ENCODE measurements at places on chromosomes 11 and 22. TPM values are rescaled to one million over a fixed set of nuclear protein-coding genes. Genes with fewer than 3 reads are reported as not detected.

CRYBB2 gene
- total RNA-seq = not detected

NAP1L4 gene
- total RNA-seq = 92.7 TPM

DNA sequence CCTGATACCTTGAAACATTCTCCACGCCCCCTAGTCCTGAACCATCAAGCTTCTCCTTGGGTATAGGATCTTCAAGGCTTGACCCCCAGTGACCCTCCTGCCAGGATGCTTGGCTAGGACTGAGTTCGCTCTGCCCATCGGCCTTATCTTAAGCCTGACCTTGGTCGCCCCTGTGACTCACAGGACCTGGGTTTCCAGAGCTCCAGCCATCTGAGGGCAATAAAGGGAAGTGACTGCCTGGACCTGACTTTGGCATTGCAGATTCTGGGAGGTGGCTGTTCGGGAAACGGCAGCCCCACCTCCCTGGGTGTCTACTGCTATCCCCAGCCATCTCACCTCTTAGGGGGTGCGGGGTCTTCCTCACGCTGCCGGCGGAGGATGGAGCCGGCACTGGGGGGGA, 15.4 kb downstream of the CARD10 start:
- DNase-seq = peak; percentile 60

DNA sequence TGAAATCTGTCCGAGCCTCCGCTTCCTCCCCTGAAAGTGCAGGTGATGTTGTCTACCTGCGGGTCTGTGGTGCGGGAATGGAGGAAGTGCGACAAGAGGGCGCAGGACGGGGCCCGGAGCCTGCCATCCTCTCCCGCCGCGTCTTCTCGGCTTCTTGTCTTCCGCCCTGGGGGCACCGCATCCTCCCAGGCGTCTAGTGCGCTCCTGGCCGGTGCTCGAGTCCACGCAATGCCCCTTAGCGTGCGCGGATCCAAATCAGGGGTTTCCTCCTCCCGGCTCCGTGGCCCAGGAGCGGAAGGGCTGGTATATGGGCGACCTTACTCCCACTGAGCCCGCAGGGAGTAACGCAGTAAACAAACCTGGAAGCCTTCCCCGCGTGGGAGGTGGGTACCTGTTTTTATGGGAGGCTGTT, 405 bp downstream of the SFI1 start:
- peak; percentile 73 for DNase-seq

GRCh38 chr11:71342951-71343827, 90.8 kb upstream of the SHANK2 start:
- peak; percentile 73 for DNase-seq

- DNase-seq = no peak
Observed at GRCh38 chr11:69707176-69707575, 3.4 kb upstream of the FGF19 start.

- peak; percentile 23 for DNase-seq
Observed at GRCh38 chr11:2549491-2549875, 104.7 kb downstream of the KCNQ1 start.

DNA sequence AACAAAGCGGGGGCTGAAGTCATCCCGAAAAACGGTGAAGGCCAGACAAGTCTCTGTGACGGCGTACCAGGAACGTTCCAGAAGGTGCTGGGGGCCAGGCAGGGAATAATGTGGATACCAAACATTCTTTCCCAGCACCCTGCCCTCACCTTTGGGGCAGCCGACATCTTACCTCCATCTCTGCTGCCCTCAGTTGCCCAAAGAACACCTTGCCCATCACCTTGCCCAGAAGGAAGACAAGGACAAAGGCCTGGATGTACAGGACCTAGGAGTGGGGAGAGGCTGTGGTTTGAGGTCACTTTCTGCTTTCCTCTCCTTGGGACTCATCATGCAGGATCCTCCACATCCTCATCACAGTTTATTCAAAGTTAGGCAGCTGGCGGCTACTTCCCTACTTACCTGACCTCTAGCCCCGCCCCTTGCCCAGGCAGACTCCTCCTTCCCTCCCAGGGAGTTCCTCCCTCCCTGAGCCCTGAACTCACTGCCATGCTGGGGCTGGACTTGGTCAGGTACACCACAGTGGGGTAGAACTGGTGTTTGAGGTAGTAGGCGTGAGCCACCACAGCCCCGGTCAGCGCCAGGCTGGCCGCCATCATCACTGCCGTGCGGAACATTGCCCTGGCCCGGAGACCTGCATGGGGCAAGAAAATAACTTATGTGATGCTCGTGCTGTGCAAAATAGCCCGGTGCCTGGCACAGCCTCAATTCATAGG, 1.2 kb downstream of the SYVN1 start:
- peak; percentile 87 for DNase-seq

- DNase-seq = peak; percentile 89
Observed at GRCh38 chr11:2991452-2992233, 486 bp downstream of the NAP1L4 start.

- no peak for DNase-seq
Observed at GRCh38 chr11:5129457-5129877, 8.7 kb downstream of the OR52A5 start.

DNA sequence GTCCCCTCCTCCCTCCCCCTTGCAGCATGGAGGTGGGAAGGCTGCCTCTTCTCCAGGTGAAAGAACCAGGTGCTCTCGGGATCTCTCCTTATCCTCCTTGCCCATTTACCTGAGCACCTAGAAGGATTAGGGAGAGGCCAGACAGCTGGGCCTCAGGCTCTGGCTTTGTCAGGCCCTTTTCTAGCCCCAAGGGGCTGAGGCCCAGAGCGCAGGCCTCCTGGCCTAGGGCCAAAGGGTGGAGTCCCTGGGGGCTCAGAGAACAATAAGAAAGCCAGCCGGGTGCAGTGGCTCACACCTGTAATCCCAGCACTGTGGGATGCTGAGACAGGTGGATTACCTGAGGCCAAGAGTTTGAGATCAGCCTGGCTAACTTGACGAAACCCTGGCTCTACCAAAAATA, 5.4 kb upstream of the TTLL1 start:
- DNase-seq = no peak

DNA sequence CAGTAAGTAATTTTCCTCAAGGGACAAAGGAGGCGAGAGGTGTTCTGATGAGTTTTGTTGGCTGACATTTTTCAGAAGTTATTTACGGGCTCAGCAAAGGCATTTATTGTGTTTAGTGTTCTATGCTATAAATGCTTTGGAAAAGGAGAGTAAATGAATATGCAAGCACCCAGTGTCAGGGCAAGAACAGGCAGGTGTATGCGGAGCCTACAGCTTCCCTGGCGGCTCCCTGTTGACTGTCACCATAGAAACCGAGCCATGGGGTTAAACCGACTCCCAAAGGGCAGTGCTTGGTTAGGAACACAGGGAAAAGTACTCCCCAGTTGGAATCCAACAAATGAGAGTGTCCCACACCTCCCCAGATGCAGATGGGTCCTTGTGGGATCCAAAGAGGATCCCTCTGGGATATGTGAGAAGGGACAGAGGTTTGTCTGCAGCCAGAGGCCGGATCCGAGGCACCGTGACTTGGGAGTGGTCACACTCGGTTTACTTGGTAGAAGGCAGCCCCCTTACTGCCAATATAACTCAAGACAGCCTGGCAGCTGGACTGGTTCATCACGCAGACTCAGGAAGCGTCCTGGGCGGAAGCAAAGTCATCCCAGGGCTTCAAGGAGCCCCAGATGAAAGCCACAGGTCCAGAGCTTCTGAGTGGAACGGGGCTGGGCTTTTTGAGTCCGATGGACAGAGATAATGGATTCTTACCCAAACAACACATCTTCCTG, 329.7 kb downstream of the CTTN start:
- DNase-seq = peak; percentile 34

DNA sequence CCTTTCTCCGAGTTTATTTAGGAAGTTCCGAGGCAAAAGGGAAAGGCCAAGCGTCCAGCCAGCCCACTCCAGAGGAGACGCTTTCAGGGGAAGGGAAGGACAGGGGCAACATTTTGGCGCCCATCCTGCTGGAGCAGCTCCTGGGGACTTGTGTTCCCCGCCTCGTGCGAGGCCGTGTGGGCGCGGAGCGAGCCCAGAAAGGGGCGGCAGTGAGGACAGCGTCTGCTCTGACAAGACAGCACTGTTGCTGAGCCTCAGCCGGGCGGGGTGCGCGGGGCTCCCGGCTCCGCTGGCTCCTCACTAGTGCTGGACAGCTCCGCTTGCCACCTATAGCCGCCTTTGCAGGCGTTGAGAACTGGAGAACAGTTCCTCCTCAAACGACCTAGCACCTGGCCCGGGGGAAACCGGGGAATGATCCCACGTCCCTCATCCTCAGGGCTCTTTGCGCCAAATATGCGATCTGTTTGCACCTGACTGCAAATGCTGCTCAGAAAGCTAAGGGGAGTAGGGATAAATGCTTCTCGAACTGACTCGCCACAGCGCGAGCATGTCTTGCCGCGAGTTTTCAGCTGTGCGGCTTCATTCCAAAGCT, 722 bp upstream of the GUCY1A2 start:
- peak; percentile 77 for DNase-seq

GRCh38 chr11:63667995-63668795, 3.0 kb downstream of the ATL3 start:
- DNase-seq = no peak

DNA sequence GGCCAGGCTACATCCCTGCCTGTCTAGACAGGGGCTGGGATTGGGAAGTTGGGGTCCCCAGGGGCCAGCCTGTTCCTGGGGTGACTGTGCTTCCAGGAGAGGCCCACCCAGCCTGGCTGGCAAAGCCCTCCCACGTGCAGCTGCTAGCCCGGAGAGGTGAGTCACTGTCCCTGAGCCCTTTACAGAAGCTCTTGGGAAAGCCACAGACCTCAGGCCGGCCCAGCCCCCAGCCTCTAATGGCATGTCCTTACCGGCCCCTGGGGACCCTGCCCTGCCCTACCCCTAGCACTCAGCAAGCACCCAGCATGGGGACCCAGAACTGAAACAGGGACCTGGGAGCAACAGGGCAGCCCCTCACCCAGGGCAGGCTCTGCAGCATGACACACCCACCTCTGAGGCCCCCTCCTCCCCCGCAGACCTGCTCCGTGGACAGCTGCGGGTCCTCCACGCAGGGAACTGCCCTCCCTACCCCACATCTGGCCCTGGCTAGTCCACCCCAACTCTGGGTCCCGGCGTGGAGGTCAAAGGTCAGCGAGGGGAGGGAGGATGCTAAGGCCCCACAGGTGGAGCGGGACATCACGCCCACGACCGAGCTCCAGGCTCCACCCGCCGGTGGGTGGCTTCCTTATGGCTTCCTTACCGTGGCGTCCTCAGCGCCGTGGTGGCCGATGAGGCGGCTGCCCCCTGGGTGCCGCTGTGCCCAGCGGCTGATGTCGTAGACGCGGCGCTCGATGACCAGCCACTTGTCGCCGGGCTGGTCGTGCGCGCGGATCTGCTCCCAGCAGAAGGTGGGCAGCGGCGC, 615 bp downstream of the FADS3 start:
- DNase-seq = peak; percentile 78

DNA sequence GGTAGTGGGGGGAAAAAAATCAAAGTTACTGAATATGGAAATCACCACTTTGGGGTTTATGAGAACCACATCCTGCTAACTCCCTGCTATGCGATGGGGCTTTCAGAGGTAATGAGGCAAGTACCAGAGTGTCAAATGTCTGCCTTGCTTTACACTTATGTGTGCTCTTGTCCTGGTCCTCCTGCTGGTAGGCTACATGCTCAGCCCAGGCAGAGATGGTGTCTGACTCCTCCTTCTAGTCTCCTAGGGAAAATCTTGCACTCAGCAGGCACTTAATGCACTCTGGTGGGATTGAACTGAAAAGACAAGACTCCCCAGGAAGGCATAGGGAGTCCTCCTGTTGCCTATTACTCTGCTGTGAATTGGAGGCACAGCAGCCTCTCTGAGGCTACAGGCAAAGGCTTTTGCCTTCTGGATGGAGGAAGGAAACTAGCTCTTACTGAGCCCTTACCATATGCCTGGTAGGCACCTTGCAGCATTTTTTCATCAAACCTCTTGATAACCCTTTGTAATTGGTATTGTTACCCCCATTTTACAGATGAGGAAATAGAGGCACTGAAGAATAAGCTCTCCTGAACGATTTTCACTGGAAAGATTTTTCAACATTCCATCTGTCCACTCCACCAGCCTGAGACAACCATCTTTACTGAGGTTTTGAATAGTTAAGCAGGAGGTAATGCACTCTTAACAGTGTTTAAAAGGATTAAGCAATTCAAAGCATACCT, 132.1 kb upstream of the PAX6 start:
- no peak for DNase-seq

- DNase-seq = no peak
Observed at GRCh38 chr11:8043756-8044155, 37.3 kb upstream of the TUB start.

GRCh38 chr22:41405588-41405987, 23.8 kb downstream of the TEF start:
- no peak for DNase-seq

All from upper lobe of right lung (tissue), 1 donor.